Activated T-helper 1 cell treated with anti-CD3 and anti-CD28 coated beads, Interleukin-12 subunit alpha, Interleukin-12 subunit beta, Interleukin-2, Interleukin-4 antibody, amounts not matched to agents 30 ng/mL and 10 ng/mL and 1 ng/mL, durations not matched to agents 14 hours and 24 hours and 36 hours (primary cell): ENCODE measurements at places on chromosomes 2 and 18. TPM values are rescaled to one million over a fixed set of nuclear protein-coding genes. Genes with fewer than 3 reads are reported as not detected.

GCKR gene
- total RNA-seq = not detected in 2 replicates

BOK gene
- 0.07 TPM in 1 of 2 replicates, not detected in the other for total RNA-seq

DNA sequence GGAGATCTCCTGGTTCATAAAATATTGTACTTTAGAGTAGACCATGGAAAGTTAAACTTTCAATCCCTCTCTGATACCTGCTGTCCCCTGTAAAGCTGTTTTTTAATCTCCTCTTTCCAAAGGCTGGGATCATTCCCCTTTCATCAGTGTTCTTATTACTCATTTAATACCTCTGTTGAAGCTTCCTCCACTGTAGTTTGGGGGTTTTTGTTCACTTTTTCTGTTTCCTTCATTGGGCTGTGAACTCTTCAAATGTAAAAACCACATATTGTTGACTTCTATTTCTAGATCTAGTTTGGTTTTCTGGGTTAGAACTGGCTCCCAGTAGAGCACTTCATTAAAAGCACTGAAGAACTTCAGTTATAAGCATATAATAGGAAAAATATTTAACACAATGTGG is 598.1 kb downstream of the RNF144A start:
- peaks cover 10% of the 10 kb centered on the region for H3K36me3 ChIP-seq
- no peak for DNase-seq
- peak overlapping the region; percentile 85 for H3K27ac ChIP-seq
- H3K4me1 ChIP-seq = peaks cover 58% of the 10 kb centered on the region
- H3K27me3 ChIP-seq = no peaks in the 10 kb centered on the region
- no peak overlapping the region for H3K4me3 ChIP-seq

LBH gene
- total RNA-seq = 306 and 313 TPM in 2 replicates

FAP gene
- not detected in 2 replicates for total RNA-seq

DNA sequence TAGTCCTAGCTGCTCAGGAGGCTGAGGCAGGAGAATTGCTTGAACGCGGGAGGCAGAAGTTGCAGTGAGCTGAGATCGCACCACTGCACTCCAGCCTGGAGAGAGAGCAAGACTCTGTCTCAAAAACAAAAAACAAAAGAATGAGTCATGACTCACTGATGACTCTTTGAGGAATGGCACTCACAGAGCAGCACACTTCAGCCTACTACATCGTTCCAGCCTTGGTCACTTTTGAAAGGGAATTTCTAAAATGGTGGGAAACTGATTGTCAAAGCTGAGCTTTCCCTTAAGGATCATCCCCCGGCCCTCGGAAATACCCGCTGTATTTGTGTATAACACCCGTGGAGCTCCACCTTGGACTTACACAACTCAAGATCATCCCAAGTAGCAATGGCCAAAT is 217.3 kb upstream of the HS6ST1 start:
- H3K27me3 ChIP-seq = peaks cover 22% of the 10 kb centered on the region
- H3K4me1 ChIP-seq = peaks cover 31% of the 10 kb centered on the region
- DNase-seq = no peak
- no peaks in the 10 kb centered on the region for H3K36me3 ChIP-seq
- H3K4me3 ChIP-seq = no peak overlapping the region

DNA sequence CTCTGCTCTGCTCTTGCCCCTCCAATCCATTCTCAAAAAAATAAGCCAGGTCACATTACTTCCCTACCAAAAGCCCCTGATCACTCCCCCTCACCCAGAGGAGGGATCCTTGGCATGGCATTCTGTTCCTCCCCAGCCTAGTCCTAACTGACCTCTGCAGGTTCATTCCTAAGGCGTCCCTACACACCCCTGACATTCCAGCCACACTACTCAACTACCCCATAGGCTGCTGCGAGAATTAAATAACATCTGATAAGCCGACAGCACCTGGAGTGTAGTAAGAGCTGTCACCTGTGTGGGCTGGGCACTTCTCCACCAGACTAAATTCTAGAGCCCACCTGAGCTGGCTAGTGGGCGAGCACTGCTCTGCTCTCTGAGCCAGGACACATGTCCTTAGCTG is 44.7 kb upstream of the SLC1A4 start:
- no peak overlapping the region for H3K4me3 ChIP-seq
- H3K4me1 ChIP-seq = peaks cover 59% of the 10 kb centered on the region
- no peak for DNase-seq
- no peaks in the 10 kb centered on the region for H3K36me3 ChIP-seq

DNA sequence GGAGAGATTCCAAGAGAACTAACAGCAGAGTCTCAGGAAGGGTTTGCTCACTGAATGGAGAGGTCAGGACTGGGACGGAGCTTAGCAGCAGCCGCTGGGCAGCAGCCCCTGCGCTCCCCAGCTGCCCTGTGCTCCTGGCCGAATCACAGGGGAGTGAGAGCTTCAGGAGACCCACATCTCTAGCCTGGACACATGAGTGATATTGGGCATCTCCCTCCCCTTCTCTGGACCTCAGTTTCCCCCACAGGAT is 511 bp downstream of the MATN3 start:
- peaks cover 68% of the 10 kb centered on the region for H3K27me3 ChIP-seq
- no peaks in the 10 kb centered on the region for H3K36me3 ChIP-seq
- H3K4me3 ChIP-seq = peak overlapping the region; percentile 74
- no peak for DNase-seq
- H3K27ac ChIP-seq = no peak overlapping the region

DNA sequence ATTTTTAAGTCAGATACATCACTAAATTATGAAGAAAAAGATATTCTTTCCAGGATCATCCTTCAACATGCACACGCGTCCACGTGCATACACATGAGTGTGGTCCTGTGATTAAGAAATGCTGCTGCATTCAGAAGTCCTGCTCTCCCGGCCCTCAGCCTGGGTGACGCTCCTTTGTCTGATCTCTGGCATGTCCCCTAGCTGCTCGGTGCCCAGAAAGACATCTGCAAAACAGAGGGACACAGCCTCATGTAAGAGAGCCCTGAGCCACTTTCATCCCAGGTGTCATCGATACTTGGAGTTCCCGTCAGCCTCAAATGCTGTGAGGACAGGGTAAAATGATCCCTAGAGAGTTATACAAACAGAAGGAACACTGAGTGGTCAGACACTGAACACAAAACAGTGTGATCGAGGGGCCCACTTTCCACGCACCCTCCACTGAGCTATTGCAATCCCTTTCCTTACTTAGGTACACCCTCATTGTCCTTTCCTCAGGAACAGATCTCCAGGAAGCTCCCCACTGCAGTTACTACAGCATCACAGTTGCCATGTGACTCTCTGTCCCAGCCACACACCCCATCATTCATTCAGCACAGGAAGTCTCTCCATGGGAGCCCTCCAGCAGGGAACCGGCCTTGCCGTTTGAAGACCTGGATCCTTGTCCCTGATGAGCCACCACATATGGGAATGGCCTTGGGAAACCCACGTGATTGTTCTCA is 32.1 kb downstream of the CRACDL start:
- no peaks in the 10 kb centered on the region for H3K36me3 ChIP-seq
- no peak for DNase-seq
- no peak overlapping the region for H3K27ac ChIP-seq
- H3K4me1 ChIP-seq = peaks cover 6% of the 10 kb centered on the region
- peaks cover 13% of the 10 kb centered on the region for H3K27me3 ChIP-seq
- H3K4me3 ChIP-seq = no peak overlapping the region

COL4A3 gene
- total RNA-seq = not detected in 2 replicates

PCARE gene
- total RNA-seq = not detected in 2 replicates

ANKRD29 gene
- total RNA-seq = not detected in 2 replicates

GRCh38 chr2:107582487-107582886 is 244.2 kb upstream of the RGPD4 start:
- DNase-seq = no peak
- H3K4me3 ChIP-seq = no peak overlapping the region
- no peaks in the 10 kb centered on the region for H3K36me3 ChIP-seq
- no peak overlapping the region for H3K27ac ChIP-seq
- H3K4me1 ChIP-seq = no peaks in the 10 kb centered on the region

HJURP gene
- 38.2 and 40.4 TPM in 2 replicates for total RNA-seq

GRCh38 chr2:48306409-48307284 is 223.3 kb upstream of the STON1 start:
- H3K4me1 ChIP-seq = peaks cover 6% of the 10 kb centered on the region
- no peaks in the 10 kb centered on the region for H3K27me3 ChIP-seq
- no peak overlapping the region for H3K4me3 ChIP-seq
- DNase-seq = no peak

DNA sequence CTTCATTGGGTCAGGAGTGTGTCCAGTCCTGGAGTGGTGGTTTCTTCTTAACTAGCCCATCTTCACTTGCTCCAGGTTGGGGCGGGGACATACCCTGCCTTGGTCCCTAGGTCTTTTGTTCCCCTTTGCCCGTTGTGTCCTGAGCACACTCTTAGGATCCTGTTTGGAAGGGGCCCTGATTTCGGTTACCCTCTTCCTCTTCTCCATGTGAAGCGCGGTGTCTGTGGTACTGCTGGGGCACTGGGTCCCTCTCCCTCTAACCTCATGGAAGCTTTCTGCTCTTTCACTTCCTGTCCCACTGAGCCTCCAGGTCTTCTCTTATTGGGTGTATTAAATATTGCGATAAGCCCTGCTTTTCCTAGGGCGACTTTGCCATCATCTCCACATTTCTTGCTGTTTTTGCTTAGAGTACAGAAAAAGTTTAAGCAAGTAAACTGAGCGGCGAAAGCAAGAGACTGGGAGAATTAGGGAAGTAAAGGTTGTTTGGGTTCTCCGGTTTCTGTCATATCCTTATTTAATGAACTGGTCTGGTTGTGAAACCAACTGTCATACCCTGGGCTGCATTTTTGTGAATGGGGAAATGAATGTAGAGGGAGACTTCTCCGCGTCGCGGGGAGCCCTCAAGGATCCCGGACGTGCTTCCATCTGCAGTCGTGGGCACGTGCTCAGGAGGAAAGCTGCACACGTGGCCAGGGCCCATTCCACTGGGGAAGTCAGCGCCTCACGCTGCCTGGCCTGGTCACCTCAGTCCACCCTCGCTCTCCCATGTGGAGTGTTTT is 73.8 kb upstream of the B3GNT7 start:
- peaks cover 2% of the 10 kb centered on the region for H3K36me3 ChIP-seq
- H3K4me3 ChIP-seq = no peak overlapping the region
- no peaks in the 10 kb centered on the region for H3K4me1 ChIP-seq
- H3K27me3 ChIP-seq = peaks cover 13% of the 10 kb centered on the region

DNA sequence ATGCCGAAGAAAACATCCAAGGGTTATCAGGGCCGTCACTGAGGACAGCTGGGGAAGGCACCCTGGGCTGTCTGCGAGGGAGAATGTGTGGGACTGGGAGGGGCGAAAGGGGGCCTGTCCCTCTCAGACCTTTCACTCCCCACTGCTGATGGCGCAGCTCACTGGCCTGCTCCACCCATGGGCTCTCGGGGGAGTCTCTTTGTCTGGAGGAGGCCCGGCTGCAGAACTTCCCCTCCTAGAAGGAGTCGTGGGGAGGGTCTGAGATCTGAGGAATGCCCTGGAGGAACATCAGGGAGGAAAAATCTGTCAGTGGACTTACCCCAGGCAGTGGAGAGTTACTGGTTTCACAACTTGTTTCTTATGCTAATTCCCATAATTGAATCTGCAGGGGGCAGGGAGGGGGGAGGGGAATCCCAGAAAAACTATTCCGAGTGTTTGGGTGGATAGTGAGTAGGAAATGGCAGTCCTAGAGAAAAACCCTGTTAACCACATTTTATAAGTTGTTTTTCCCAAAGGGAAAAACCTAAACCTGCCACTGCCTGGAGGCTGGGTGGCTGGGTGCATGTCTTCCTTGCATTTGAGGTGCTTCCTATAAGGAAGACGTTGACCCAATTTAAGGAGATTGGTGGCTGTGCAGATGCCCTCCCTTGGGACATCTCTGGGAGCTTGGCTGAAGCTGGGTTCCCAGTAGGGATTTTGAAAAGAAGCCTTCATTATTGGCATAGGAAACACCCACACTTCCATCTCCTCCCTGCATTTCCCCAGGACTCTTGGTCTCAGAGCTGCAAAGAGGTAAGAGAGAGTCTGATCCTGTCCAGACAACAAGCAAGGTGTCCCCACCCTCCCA is 11.7 kb upstream of the SEMA4C start:
- no peaks in the 10 kb centered on the region for H3K36me3 ChIP-seq
- H3K4me3 ChIP-seq = no peak overlapping the region
- no peaks in the 10 kb centered on the region for H3K4me1 ChIP-seq
- no peak overlapping the region for H3K27ac ChIP-seq

DNA sequence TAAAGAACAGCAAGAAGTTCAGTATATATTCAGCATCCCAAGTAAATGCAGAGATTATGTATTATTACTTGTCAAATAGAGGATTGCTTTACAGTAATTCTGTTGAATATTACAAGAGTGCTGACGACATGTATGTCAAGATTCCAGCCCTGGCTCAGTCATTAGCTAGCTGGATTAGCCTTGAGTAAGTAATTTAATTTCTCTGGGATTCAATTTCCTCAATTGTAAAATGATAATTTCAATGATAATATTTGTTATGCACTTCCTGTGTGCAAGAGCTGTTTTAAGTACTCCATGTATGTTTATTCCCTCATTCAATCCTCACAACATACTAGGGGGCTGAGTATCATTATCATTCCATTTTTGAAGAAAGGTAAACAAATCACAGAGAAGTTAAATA is 44.0 kb downstream of the TCF4 start:
- no peak overlapping the region for H3K27ac ChIP-seq
- no peak for DNase-seq
- peaks cover 3% of the 10 kb centered on the region for H3K27me3 ChIP-seq
- no peaks in the 10 kb centered on the region for H3K36me3 ChIP-seq
- no peak overlapping the region for H3K4me3 ChIP-seq

LONRF2 gene
- total RNA-seq = 0.23 and 0.32 TPM in 2 replicates

DNA sequence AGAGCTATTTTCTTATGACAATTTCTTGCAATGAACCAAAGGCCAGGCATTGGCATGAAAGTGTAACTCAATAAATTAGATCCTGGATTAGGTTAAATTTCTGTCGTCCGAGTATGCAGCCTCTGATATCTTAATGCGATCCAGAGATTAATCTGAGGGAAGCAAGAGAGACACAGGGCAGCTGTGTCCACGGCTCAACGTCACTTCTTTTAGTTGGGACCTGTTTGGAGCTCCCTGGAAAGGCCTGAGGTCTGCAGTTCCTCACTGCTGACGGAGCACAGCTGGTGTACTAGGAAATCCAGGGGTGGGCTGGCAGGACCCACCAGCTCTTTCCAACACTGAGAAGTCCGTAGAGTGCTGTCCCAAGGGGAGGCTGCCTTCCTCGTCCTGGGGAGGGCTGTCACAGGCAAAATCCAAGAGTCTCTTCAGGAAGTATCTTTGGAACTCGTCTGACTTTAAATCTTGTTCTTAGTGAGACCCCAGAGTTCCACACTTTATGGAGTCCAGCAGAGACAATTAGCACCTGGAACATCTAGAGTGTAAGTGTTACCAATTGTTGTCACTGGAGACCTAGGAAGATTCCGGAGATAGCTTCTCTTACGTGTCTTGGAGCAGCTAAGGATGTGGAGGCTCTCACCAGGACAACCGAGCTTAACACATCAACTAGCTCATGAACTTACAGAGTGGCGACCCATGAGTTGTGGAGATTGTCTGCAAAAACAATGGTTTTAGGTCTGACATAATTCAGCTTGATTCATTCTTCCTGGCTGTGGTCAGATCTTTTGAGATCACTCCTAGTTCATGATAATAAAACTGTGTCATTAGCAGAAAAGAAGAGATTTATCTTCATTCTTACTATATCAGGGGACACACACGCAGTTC is 173.7 kb downstream of the ACKR3 start:
- no peak for DNase-seq
- peaks cover 4% of the 10 kb centered on the region for H3K27me3 ChIP-seq
- H3K4me3 ChIP-seq = no peak overlapping the region
- H3K4me1 ChIP-seq = no peaks in the 10 kb centered on the region
- no peak overlapping the region for H3K27ac ChIP-seq

GRCh38 chr18:8734496-8734895 is 29.1 kb downstream of the MTCL1 start:
- H3K4me3 ChIP-seq = no peak overlapping the region
- peaks cover 2% of the 10 kb centered on the region for H3K27me3 ChIP-seq
- H3K4me1 ChIP-seq = no peaks in the 10 kb centered on the region
- DNase-seq = no peak
- H3K36me3 ChIP-seq = no peaks in the 10 kb centered on the region

GRCh38 chr2:135074216-135074615 is 22.1 kb downstream of the RAB3GAP1 start:
- H3K27ac ChIP-seq = no peak overlapping the region
- no peaks in the 10 kb centered on the region for H3K27me3 ChIP-seq
- no peak overlapping the region for H3K4me3 ChIP-seq
- H3K4me1 ChIP-seq = peaks cover 5% of the 10 kb centered on the region
- H3K36me3 ChIP-seq = peaks cover 48% of the 10 kb centered on the region
